ENCODE measurements at places on chromosomes 11 and 22. TPM values are rescaled to one million over a fixed set of nuclear protein-coding genes. Genes with fewer than 3 reads are reported as not detected.

KCNK7 gene
- 2.5 TPM for total RNA-seq

HBB gene
- total RNA-seq: 2.8 TPM

OR51B5 gene
- total RNA-seq: not detected

TMEM86A gene
- total RNA-seq: 4.4 TPM

PMM1 gene
- total RNA-seq: 139 TPM

PGR gene
- 0.38 TPM for total RNA-seq
